ENCODE measurements at places on chromosomes 12 and 14. TPM values are rescaled to one million over a fixed set of nuclear protein-coding genes. Genes with fewer than 3 reads are reported as not detected.

DNA sequence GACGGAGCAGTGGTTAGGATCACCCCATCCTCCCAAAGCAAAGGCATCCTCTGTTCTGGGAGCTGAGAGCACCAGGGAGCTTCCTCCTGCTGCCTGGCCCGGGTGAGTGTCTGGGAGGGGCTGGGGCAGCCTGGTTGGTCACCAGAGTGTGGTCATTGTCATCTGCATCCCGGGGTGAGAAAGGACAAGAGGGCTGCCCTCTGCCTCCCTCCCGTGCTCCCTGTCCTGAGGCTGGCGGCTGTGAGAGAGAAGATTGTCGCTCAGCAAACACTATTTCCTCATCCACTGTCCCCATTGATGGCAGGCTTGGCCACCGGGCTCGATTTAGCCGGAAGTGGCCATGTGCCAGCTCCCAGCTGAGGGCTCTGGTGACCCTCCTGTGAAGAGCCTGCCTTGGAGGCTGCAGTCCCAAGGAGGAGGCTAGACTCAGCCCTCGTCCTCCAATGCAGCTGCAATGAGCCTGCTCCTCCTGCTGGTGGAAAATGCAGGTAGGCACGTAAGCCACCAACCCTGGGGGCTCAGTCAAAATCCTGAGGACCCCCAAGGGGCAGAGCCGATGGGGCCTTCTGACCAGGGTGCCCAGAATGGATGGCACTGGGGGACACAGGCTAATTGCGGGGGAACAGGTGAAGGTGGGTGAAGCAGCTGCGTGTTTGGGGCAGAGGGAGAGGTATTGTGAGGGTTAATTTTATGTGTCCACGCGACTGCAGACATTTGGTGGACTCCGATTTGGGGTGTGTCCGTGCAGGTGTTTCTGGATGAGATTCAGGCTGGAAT is 155.7 kb downstream of the KIF26A start:
- DNase-seq: no peak

DNA sequence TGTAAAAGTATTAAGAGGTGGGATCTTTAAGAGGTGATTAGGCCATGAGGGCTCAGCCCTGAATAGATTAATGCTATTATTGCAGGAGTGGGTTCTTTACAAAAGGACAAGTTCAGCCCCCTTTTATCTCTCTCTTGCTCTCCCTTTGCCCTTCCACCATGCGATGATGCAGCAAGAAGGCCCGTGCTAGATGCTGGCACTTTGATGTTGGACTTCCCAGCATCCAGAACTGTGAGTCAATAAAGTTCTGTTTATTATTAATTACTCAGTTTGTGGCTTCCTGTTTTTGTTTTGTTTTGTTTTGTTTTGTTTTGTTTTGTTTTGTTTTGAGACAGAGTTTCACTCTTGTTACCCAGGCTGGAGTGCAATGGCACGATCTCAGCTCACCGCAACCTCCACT is 10.1 kb downstream of the RNASE1 start:
- DNase-seq: no peak

GRCh38 chr14:75489480-75489837 is 32.8 kb upstream of the BATF start:
- DNase-seq: no peak

- no peak for DNase-seq
Measured at GRCh38 chr12:111152561-111152960, 216.3 kb downstream of the PHETA1 start.

Gene FAM181A
- not detected for total RNA-seq

Gene MANSC4
- not detected for total RNA-seq

Gene OVCH1
- not detected for total RNA-seq

Measured in gastrocnemius medialis (tissue), 4 donors.